SK-N-MC (cell line): ENCODE measurements at places on chromosomes 1 and 21.

GRCh38 chr1:21815724-21816321 is 3.8 kb downstream of the LDLRAD2 start:
- DNase-seq, result no peak

GRCh38 chr1:196105901-196106300 is 502.3 kb downstream of the KCNT2 start:
- no peak for DNase-seq

GRCh38 chr1:169456029-169456428 is 28.8 kb upstream of the CCDC181 start:
- no peak for DNase-seq

- DNase-seq, result no peak
These were observed at the start of gene GNG4 for GRCh38 chr1:235649368-235650163. Gene GNG4 (minus strand): TSS chr1:235649784. CDS start chr1:235583838, 65,946 bp downstream.

GRCh38 chr1:105137543-105138457 is 1388.1 kb downstream of the AMY1C start:
- no peak for DNase-seq
